ENCODE measurements at places on chromosomes 2 and 18.

GRCh38 chr18:8224576-8224975, 384.7 kb upstream of the RAB12 start:
- DNase-seq, result no peak

DNA sequence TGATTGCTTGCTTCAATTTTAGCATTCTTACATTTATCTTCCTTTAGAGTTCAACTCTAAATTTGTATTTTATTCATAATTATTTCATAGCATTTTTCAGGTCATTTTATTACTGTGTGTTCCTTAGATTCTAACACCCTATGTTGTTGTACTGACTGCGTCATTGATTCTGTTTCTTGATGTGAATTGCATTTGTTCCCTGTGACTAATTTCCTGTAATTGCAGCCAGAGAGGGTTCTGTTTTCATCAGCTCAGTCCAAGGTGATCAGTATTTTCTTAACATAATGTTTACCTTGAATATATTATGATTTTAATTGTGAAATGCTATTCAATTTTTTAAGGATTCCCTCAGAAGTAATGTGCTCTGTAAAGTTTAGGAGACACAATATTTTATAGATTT, 970.2 kb upstream of the PIK3C3 start:
- DNase-seq, result no peak

DNA sequence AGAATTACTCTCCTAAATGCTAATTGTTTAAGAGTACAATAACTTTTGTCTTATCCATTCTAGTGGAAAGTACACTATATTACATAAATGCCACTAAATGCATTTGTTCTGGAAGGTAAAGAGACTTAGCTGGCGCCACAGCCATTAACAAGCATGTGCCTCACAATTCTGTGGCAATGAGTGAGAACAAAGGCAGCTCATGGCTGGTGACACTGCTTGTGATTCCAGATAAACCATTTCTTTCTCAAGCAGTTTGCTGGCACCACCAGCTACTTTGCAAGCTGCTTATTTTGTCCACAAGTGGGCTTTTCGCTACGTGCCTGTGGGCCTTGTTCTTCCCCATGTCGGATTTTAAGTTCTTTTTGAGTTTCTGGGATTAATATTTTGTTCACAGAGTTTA, 147.6 kb upstream of the SMAD7 start:
- no peak for DNase-seq

DNA sequence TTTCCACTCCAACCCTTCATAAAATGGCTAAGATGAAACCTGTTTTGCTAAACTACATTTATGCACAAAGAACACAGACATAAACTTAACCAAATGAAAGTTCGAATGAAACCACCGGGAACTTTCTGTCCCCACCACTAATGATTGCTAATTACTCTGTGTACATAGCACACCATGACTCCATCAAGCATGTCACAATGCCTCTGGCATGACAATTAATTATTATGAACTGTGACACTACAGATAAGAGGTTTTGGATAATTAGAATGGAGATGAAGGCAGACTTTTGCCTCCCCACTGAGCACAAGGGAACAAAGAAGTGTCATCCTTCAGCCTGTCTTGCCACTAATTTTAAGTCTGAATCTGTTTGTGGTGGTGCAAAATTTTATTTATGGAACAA, 1.5 kb downstream of the DAPL1 start:
- no peak for DNase-seq

GRCh38 chr2:166092889-166093288, 34.9 kb downstream of the SCN1A start:
- no peak for DNase-seq

GRCh38 chr18:54202851-54203250, 21.6 kb downstream of the MBD2 start:
- DNase-seq, result no peak

GRCh38 chr2:128452536-128453530, 134.2 kb upstream of the HS6ST1 start:
- DNase-seq, result peak; percentile 48

- DNase-seq, result no peak
These were observed 7.9 kb upstream of the CKAP2L start for GRCh38 chr2:112772322-112772721.

GRCh38 chr2:20425371-20425881, 21.4 kb upstream of the RHOB start:
- DNase-seq, result peak; percentile 22

DNA sequence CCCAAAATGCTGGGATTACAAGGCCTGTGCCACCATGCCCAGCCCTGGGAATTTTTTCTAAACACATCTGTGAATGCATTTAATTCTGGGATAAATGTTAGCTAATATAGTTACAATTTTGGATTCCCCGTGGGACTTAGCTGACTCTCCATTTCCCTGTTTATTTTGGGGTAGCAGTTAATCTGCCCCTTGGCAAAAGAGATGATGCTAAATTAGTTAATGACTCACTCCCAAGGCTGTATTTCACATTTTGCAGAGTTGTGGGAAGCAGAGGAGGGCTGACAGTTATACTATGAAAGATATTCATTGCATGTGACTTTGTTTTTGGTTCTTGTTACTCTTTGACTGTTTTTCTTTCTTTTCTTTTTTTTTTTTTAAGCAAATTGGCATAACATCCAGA, 3.2 kb downstream of the MTHFD2 start:
- DNase-seq, result no peak

GRCh38 chr2:230128623-230129342, 60.1 kb upstream of the SLC16A14 start:
- DNase-seq, result no peak

- DNase-seq, result no peak
These were observed 189.2 kb downstream of the NCK2 start for GRCh38 chr2:105933906-105934305.

DNA sequence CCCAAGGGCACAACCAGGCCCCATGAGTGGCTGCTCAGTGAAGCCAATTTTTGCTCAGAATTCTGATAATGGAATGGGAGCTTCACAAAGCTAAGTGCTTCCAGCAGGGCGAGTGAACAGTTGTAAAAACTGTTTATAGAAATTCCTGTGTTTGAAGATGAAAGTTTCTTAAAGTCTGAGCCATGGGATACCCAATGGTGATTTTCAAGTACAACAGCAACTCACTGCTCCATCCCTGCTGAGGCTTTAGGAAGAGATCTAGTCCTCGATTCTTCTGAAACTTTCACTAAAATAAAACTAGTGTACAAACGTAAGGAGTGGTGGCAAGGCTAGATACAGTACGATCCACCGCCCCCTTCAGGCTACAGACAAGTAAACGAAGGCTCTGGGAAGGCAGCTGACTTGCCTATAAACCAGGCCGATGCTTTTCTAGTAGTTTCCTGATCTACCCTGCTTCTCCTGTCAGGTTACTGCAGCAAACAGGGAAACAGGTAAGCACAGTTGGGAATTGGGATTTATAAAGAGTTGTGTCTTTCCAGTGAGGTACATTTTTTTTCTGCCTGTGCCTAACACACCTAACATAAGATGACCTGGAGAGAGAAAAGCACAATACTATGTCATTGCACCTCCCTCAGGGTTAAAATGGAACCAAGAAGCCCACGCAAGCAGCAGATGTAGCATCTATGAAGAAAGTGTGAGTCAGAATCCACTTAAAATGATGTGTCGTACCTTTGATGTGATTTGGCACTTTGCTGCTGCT, 108.7 kb downstream of the UXS1 start:
- peak; percentile 81 for DNase-seq

- no peak for DNase-seq
These were observed 23.6 kb downstream of the RNF144A start for GRCh38 chr2:6940820-6941219.

DNA sequence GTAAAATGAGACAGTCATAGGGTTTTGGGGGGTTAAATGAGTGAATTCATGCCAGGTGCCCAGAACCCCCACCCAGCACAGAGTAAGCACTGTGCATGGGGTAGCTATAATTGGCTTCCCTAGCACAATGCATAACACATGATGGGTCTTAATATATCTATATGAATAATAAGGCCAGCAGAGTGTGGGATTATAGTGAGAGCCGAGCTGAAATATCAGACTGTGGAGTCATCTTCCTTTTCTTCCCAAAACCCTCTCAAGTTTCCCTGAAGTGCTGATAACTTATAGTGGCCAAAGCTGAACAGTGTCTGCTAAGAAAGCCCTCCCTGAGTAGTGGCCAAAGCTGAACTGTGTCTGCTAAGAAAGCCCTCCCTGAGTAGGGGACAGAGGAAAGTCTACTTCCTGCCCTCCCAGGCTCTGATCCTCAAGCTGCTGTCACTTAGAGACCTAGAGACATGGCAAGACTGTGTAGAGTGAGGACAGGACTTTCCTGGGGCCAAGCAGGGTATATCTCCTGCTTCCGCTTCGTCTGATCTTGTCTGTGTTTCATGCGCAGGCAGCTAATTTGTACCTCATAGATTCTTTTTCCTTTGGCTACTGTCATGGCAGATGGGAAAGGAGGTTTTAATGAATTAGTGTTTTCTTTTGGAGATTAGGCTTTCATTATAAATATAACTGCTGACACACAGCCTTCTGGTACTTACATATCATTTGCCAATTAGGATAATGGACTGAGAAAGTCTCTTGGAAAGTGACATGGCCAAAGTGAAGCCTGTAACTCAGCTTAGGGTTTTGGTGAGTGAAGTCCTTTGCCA, 94.9 kb downstream of the FHOD3 start:
- no peak for DNase-seq

DNA sequence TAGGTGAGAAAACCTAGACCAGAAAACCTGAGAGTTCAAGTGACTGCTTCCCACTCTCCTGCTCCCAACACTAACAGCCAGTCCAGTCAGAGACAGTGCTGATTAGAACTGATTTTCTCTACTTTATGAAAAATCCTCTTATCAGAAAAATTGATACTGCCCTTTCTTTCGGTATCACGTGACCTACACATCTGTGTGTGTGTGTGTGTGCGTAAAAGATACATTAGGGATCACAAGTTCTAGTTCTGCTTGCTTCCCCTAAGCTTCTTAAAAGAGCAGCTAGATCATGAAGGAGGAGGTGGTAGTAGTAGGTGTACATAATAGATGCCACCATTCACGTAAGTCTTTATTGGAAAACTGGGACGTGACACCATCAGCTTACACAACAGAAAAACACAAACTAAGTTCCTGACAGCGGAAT, 1.5 kb downstream of the ARL5A start:
- no peak for DNase-seq

DNA sequence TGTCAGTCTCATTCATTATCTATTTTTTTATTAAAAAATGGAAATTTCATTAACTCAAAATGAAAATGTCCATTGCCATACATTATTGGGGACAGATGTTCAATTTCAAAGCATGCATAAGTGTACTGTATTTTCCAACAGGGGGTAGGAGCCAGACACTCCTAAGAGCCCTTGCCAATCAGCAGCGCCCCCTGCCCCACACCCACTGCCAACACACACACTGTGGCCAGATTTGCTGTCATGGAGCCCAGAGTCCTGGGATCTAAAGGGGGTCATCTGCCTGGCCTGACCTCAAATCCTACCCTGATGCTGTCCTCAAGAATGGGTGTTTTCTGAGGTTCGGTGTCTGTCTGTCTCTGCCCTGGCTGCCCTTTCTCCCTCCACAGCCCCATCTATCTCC, 162.2 kb upstream of the TWIST2 start:
- DNase-seq, result no peak

DNA sequence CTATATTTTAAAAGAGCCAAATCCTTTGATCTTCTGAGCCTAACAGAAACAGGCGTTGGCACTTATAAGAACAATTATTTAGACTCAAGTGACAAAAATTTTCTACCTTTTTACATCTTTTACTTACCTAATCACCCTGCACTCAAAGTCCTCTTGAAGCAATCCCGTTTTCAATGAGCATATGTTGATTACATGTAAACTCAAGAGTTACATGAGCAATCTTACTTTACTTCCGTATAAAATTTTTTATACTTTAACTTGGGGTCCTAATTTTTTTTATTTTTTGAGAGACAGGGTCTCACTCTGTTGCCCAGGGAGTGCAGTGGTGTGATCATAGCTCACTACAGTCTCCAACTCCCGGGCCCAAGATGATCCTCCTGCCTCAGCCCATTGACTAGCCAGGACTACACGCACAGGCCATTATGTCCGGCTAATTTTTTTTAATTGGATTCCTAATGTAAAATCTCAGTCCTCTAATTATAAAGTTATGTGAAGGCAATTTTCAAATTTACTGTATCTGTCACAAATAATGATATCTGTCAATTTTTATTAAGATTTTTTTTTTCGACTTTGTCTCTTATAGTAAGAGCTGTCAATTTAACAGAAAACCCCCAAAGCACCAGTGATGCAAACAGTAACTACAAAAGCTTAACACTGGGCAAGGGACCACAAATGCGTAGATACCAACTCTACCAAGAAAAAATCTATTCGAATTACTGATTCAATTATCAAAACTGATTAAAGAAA, 19.1 kb upstream of the STPG4 start:
- no peak for DNase-seq

DNA sequence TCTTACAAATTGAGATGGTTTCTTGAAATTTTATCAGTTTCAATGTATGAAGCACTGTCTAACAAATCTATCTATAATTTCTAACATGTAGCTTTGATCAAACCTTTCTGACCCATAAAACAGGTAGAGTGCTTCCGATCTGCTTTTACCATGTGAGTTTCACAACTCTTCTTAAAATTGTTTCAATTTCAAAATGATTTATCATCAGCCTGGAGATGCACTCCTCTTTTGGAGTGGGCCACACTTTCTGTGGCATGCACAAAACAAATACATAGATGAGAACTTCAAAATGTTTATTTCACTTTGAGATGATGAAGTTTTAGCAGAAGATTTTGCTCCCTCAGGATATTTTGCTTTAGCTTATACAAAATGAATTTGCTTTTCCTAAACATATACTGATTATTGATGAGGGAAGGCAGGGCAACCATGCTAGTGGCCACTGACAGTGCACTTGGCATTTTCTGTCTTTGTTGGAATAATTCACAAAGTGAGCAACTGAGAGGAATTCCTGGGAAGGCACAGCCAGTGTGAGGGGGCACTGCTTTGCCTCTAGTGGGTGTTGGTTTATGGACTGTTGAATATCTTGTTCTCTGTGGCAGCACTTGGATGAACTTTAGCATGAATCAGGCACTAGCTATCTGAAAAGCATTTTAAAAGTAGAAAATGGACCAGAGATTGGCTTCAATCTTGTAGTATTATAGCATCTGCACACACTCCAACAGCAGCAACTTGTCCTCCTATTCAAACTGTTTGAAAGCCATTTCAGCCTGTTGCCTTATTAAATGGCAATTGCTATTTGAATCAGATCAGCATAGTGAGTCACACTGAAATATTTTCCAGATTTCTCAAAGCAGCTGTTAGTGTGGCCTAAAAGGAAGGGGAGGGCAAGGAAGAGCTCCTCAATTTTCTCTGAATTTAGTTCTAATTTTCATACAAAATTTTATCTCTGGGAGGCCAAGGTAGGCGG, 193.2 kb downstream of the CCDC85A start:
- no peak for DNase-seq

DNA sequence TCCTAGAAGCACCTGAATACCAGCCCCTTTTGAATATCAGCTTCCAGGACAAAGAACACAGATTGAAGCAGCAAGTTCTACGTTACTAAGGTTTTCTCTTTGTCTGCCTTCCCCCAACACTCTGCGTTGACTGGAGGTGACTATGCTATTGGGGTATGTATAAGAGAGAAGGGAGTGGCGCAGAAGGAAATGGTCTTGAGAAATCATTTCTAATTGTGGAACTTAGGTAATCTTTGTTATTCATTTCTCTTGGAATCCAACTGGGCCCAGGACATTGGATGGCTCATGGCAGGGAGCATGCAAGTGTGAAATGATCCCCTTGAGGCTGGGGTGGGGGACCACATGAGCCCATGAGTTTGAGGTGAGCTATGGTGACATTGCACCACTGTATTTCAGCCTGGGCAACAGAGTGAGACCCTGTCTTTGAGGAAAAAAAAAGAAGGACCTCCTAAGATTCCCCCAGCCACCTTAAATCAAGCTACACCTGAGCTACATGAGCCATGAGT, 29.7 kb downstream of the XDH start:
- no peak for DNase-seq

GRCh38 chr2:38728694-38729093, 22.5 kb downstream of the SRSF7 start:
- no peak for DNase-seq

Measured in activated effector memory CD4-positive, alpha-beta T cell treated with anti-CD3 and anti-CD28 coated beads, Interleukin-2, amount 50 U/mL, for 16 hours (primary cell).